Kidney (tissue), 22 donors: ENCODE measurements at places on chromosomes 5 and 9. TPM values are rescaled to one million over a fixed set of nuclear protein-coding genes. Genes with fewer than 3 reads are reported as not detected.

The SERINC5 gene
- total RNA-seq = 23.8 TPM

The OMD gene
- 3.2 TPM for total RNA-seq

The GM2A gene
- total RNA-seq = 29.8 TPM

GRCh38 chr5:131430794-131431193, 166.9 kb downstream of the CDC42SE2 start:
- no peak for DNase-seq

DNA sequence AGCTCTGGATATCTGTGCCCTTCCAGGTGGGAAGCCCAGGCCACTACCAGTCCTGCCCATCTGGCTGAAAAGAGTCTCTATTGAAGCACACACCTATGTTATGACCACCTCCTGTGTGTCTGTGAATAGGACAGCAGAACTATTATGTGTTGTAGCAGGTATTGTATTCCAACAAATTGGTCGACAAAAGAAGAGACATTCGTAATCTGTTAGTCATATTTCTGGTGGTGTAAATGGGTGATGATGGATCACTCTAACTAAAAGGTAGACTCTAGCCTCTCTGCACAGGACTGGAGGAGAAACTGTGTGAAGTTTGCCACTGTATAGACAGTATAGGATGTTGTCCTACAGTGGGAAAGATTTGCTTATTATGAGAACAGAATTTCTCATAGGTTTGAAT, 416.1 kb downstream of the TMEM38B start:
- DNase-seq = no peak

GRCh38 chr5:68021916-68022315, 193.6 kb upstream of the PIK3R1 start:
- DNase-seq = no peak
